ENCODE measurements at places on chromosomes 1 and 21.

DNA sequence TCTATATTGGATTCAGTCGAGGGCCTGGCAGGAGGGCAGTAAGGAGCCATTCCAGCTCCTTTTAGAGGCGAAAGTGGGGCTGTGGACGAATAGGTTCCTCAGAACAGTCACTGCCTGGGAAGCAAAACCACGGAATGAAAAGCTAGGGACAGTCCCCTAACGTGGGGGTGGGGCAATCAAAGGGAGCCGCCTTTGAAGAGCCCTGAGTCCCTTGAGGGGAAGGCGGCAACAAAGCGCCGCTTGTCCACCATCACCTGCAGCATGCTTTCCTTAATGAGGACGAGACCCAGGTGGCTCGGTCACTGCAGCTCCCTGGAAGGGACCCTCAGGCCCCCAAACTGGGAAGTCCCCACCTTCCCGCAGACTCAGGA, 184.7 kb downstream of the ETS2 start:
- no peak for DNase-seq

GRCh38 chr1:8677782-8678181, 139.7 kb downstream of the RERE start:
- DNase-seq, result no peak

GRCh38 chr1:53837646-53837923, 511 bp downstream of the NDC1 start:
- DNase-seq, result no peak

- no peak for DNase-seq
Observed at GRCh38 chr1:184881941-184882913, 92.1 kb downstream of the NIBAN1 start.

DNA sequence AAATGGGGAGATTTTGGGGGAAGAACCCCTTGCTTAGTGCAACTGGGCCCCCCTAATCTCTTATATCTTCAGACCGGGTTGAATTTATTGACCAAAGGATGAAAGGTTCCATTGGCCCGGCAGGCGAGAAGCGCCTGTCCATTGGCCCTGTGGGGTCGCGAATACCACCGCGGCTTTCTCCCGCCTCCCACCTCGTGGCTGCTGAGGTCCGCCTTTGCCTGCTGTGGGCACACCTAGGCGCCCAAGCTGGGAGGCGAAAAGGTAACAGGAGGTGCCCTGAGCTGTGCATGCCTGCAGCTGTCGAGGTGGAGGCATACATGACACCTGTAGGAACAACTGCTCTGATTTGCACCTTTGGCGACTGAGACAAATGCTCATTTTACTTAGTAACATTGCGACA, 21.1 kb upstream of the FLG2 start:
- DNase-seq, result no peak

GRCh38 chr1:183801649-183802048, 3.3 kb upstream of the RGL1 start:
- DNase-seq, result no peak

- DNase-seq, result no peak
Observed at GRCh38 chr1:59025201-59025600, 241.4 kb upstream of the JUN start.

GRCh38 chr21:43295066-43295958, 126.5 kb downstream of the CRYAA start:
- DNase-seq, result peak; percentile 52
